ENCODE measurements at places on chromosomes 5 and 9.

DNA sequence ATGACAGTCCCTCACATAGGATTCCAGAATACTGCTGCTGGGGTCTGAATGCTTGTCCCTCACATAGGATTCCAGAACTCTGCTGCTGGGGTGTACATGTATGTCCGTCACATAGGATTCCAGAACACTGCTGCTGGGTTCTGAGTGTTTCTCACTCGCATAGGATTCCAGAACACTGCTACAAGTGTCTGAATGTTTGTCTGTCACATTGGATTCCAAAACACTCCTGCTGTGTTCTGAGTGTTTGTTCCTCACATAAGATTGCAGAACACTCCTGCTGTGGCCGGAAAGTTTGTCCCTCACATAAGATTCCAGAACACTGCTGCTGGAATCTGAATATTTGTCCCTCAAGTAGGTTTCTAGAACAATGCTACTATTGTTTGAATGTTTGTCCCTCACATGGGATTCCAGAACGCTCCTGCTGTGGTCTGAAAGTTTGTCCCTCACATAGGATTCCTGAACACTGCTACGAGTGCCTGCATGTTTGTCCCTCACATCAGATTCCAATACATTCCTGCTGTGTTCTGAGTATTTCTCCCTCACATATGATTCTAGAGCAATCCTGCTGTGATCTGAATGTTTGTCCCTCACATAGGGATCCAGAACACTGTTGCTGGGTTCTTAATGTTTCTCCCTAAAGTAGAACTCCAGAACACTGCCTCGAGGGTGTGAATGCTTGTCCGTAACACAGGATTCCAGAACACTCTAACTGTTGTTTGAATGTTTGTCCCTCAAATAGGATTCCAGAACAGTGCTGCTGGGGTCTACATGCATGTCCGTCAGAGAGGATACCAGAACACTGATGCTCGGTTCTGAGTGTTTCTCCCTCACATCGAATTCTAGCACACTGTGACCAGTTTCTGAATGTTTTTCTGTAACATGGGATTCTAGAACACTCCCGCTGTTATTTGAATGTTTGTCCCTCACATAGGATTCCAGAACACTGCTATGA lies 200.4 kb downstream of the FOXD4L6 start:
- no peak for DNase-seq

GRCh38 chr5:39109606-39110005 lies 35.4 kb upstream of the RICTOR start:
- no peak for DNase-seq

GRCh38 chr5:14735944-14736343 lies 71.4 kb downstream of the OTULIN start:
- no peak for DNase-seq

DNA sequence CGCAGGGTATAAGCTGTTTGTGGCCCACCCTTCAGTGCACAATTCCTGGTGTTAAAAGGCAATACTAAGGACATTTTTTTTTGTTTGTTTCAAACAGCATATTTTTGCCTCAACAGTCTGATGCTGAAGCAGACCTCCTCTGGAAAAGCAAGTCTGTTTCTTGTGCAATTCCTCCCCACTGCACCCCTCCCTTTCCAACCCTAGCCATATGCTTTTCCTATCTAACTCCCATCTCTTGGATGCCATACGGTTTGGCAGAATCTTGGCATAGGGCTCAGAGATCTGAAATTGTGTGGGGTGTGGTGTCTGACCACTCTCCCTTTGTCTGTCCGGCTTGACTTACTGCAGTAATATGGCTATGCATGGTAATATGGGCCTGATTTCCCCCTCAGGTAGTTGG lies 161.6 kb downstream of the TMEM38B start:
- no peak for DNase-seq

DNA sequence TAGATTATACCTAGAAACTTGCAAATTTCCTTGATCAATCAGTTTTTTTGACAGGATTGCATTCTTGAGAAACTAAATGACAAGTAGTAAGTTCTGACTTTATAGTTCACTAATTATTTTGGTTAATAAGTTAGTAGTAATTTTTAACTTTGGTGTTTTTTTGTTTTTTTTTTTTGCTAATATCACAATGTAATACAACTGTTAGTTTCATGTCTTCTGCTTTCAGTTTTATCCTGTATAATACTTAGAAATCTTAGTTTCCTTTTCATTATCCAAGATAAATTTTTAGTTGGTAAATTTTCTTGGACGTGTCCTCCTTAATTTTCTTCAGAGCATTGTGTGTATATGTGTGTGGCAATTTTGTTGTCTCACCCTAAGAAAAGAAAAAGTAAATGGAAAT lies 57.8 kb downstream of the CWC27 start:
- no peak for DNase-seq

DNA sequence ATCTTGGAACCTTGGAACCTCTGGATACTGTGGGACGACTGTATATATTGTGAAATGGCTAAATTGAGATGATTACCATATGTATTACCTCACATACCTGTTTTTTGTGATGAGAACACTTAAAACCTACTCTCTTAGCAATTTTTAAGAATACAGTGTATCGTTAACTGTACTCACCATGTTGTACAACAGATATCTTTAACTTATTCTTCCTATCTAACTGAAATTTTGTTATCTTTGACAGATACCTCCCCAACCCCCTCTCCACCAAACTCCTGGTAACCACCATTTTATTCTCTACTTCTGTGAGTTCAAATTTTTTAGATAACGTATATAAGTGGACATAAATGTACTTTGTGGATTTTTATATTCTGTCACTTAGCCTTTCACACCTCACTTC lies 126.5 kb downstream of the ZCCHC7 start:
- no peak for DNase-seq

- no peak for DNase-seq
Measured at GRCh38 chr9:128243215-128244018, 32.4 kb downstream of the GOLGA2 start.

GRCh38 chr5:160378330-160378729 lies 7.9 kb upstream of the C1QTNF2 start:
- no peak for DNase-seq

DNA sequence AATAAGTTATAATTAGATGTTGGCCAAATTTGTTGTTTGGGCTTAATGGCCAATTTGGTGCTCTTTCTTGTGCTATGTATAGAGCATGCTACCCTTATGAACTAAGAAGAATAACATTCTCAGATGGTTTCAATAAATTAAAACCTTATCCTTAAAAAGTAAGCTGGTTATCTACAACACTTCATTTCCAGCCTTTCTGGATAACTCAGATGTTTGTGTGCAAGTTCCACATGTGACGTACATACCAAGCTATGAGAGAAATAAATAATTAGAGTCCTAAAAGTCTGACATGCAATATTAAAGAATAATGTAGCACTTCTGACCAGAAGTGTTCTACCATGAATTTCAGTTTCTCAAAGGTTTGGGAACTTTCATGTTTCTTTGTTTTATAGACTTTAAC lies 11.7 kb downstream of the MTREX start:
- DNase-seq: no peak

DNA sequence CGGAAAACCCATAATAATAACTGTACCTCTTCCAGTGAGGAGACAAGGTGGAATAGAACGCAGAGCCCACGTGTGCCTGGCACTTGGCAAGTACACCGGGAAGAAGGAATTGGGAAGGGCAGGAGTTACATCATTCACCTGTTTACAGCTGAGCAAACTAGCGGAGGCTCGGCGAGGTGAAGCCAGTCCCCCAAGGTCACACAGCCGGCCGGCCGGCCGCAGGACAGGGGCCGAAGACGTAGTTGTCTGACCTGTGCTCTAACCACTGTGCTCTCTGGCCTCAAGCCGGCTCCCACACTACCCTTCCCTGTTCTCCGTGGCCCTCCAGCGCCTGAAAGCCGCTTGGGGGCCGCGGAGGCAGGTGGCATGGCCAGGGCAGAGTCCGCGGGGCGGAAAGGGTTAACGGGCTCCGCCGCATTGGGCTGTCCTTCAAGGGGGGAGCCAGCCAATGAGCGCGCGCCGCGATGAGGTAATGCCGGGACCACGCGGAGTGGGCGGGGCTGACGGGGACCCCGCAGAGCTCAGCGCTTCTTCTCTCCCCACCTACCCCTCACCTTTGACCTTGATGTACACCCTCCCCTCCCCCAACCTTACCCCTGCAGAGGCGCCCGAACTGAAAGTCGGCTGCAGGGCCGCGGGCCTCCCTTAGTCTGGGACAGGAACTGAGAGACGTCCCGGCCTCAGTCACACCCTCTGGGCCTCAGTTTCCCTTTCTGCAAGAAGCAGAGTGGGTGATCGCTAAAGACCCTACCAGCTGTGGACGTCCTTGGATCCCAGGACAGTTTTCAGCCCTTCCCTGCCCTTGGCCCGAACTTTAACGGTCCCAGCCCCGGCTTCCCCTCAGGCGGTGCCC lies 125.1 kb downstream of the C9orf50 start:
- peak; percentile 92 for DNase-seq

- DNase-seq: no peak
Measured at GRCh38 chr5:635306-636055, 23.3 kb downstream of the CEP72 start.

DNA sequence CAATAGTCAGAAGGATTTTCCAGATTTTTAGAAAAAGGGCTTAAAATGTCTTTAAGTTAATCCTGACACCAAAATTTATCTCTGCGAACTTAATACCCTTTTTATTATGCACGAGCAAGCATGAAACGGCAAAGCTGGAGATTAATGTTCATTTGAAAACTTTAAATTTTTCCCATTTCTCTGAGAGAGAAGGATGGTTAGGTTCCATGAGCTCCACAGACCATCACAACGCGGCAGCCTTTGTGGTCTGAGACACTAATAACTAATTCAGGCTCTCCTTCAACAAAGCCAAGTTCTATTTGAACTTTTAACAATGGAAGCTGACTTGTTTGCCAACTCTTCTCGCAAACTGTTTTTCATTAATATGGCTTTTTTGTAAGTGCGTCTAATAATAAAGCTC lies 94.7 kb downstream of the MYO10 start:
- DNase-seq: no peak

GRCh38 chr5:107855171-107855570 lies 184.4 kb upstream of the EFNA5 start:
- DNase-seq: no peak

- peak; percentile 94 for DNase-seq
Measured at GRCh38 chr9:16521868-16522411, 348.5 kb downstream of the BNC2 start.

GRCh38 chr9:109101202-109101595 lies 18.5 kb downstream of the TMEM245 start:
- no peak for DNase-seq

GRCh38 chr5:43141211-43141610 lies 20.5 kb downstream of the ZNF131 start:
- DNase-seq: no peak

GRCh38 chr5:134659456-134659855 lies 10.9 kb downstream of the SEC24A start:
- no peak for DNase-seq

DNA sequence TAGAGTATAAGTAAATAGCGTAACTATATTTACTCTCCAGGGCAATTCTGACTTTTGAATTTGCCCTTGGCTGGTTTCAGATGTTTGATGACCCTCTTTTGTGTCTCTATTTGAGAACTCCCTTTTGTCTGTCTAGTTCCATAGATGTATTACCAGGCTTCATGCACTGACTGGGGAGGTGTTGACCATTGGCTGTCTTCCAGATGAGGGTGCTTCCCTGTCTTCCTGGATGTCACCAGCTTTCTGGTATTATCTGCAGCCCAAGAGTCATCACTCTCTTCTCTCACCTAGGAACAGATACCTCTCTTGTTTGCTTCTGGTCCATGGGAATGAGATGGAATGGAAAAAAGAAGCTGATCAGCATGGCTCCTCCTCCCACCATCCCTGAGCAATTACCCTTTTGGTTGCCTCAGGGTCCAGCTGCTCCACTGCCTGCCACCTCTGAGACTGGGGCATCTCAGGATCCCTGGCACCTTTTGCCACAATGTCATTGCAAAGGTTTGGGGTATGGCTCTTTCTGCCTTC lies 58.7 kb upstream of the TMED7 start:
- DNase-seq: no peak

DNA sequence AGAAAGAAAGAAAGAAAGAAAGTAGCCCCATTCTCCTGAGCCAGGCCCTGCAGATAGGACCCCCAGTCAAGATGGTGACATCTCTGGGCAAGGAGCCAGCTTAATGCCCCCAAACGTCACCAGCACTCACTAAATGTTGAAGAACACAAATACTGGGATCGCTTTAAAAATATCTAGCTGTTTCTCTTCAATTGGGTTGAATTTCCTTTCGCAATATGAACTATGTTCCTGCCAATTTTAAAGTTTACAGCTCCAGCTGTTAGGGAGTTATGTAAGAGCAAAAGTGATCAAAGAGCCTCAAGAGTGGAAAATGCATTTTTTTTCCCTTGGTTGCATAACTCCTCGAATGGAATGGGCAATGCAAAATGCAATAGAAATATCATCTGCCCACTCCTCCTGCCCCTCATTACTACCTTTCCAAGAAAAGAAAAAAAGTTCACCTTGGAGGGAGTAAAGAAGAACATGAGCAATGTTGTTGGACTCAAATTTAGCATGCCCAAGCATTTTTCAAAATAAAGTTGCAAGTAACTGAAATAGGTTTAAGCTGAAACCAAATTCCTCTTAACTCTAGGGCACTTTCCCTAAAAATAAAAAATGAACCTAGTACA lies 244.2 kb upstream of the PIK3R1 start:
- DNase-seq: peak; percentile 56

DNA sequence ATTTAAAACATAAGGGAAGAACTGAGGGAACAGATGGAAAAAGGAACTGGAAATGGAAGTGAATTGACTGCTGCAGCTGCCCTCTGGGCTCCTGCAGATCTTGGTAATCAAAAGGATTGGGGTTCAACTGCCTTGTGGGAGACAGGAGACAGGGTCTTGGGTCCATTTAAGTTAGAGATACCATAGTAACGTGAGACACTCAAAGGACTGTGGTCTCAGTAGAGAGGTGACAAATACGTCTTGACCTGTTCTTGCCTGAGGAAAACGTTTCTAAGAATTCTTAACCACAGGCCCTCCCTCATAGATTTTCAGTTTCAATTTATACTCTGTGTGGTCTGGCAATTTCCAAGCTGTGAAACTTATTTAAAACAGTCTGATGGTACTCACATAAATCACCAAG lies 100.8 kb upstream of the DHFR start:
- peak; percentile 25 for DNase-seq

GRCh38 chr5:14444161-14444560 lies 137.4 kb upstream of the OTULINL start:
- DNase-seq: no peak

- DNase-seq: no peak
Measured at GRCh38 chr5:168903061-168903460, 323.9 kb upstream of the PANK3 start.

DNA sequence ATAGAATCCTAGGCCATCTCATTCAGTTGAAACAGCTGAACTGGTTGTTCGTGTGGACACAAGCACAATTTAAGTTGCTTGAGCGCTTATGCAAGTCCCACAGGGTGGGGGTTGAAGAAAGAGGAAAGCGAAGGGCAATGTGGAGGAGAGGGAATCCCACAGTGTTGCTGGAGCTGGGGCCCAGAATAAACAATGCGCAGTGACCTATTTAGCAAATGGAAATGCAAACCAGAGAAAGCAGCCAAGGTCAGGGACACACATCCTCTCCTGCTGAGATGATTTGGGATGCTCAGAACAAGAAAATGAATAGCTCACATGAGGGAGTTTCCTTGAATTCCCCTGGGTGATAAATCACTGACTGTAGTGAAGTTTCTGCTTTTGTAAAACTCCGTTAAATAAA lies 838.3 kb downstream of the TLE4 start:
- peak; percentile 73 for DNase-seq

Data from astrocyte of the spinal cord (primary cell).